RPMI8226 (cell line): ENCODE measurements at places on chromosomes 7 and 10.

GRCh38 chr10:83253011-83253671, 886.2 kb upstream of the GHITM start:
- DNase-seq, result no peak

DNA sequence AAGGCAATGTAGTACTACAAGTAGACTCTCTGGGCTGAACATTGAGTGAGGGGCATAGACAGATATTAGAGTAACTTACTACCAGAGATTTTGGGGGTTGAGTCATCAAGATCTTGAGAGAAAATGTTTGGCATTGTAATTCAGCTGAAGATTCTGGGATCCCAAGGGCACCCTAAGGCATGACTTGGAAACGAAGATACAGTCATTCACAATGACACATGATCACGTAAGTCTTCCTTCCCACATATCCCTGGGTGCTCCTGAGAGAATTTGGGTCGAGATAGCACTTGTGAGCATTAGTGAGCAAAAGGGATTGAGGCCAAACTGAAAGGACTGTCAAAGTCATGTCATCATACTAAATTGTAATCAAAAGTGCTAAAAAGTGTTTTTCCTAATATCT, 192.5 kb upstream of the PCLO start:
- DNase-seq, result no peak

- no peak for DNase-seq
Measured at GRCh38 chr7:12827219-12827821, 139.9 kb downstream of the ARL4A start.

DNA sequence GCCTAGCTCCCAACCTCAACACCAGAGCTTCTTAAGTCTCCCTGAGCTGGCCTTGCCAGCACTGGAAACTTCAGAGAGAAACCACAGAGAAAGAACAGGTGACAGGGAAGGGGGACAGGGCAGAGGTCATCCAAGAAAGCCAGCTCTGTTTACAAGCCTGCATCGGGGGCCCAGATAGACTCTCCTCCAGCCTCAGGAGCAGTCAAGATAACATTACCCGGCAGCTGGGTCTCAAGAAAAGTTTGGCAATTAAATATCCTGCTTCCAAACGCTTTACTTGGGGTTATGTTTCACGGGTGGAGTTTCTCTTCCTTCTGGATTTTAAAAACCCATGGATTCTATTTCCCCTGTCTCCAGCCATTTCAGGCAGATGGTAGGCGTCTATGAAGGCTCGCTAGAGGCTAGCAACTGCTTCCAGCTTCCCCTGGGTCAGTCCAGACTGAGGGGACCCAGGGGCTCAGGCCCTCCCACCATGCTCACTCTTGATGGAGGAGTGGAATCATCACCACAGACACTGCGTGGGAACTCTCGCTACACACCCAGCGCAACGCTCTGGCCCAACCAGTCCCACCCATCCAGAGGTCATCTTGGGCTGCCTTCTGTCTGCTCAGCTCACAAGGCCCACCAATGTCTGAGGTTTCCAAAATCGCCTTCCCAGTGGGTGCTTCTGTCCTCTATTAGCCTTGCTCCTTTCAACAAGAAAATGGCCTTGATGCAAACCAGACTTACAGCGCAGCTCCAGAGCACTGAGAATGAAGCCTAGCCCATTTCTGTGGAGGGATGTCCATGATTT, 48.8 kb downstream of the SH3PXD2A start:
- DNase-seq, result no peak
